ENCODE measurements at places on chromosomes 13 and 19. TPM values are rescaled to one million over a fixed set of nuclear protein-coding genes. Genes with fewer than 3 reads are reported as not detected.

IGFLR1 gene
- 26.0 TPM for polyA plus RNA-seq

LYPD3 gene
- polyA plus RNA-seq: 2.2 TPM

ZNF57 gene
- polyA plus RNA-seq: 6.2 TPM

PABPC3 gene
- not detected for polyA plus RNA-seq

FCGBP gene
- polyA plus RNA-seq: 7.6 TPM

DNA sequence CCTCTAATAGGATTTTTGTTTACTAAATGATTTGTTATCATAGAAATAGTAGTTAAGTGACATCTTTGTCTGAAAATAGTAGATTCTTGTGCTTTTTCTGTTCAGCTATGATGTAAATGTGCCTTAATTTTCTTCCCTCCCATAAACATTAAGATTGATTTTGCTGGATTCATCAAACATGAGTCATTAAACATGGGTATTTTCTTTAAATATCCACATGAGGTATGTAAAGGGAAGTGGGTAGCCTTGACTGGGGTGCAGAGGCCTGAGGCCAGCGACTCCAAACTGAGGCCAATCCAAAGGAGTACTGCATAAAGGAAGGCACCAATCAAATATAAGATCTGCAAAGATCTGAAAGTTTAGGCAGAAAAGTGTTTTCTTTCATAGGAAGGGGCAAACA, 3.7 kb downstream of the ZNF136 start:
- no peak for DNase-seq
- no peak overlapping the region for H3K4me3 ChIP-seq
- H3K4me1 ChIP-seq: peaks cover 3% of the 10 kb centered on the region
- no peaks in the 10 kb centered on the region for H3K36me3 ChIP-seq
- no peak overlapping the region for H3K27ac ChIP-seq

DNA sequence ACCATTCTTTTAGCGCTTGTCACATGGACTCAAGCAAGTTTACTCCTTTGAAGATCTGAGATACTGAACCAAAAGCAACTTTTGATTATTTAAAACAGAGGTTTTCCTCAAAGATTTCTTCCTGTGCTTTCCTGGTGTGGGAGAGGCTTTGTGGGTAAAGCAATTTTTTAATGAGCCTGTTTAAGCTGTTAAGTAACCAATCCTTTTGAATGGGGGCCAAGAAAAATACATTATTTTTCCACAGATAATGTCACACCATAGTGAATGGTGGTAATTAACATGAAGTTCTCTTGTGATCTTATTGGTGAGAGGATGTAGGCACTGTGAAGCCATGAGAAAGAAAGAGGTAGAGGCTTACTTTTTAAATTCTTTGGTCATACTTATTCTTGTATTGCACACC, 55.8 kb upstream of the OBI1 start:
- no peak overlapping the region for H3K4me3 ChIP-seq
- H3K4me1 ChIP-seq: no peaks in the 10 kb centered on the region
- H3K27me3 ChIP-seq: no peaks in the 10 kb centered on the region
